Head of caudate nucleus (tissue), 42 donors: ENCODE measurements at places on chromosomes 6 and 20.
A peak's percentile ranks its signal among the peaks of the same experiment; 100 is the strongest.

DNA sequence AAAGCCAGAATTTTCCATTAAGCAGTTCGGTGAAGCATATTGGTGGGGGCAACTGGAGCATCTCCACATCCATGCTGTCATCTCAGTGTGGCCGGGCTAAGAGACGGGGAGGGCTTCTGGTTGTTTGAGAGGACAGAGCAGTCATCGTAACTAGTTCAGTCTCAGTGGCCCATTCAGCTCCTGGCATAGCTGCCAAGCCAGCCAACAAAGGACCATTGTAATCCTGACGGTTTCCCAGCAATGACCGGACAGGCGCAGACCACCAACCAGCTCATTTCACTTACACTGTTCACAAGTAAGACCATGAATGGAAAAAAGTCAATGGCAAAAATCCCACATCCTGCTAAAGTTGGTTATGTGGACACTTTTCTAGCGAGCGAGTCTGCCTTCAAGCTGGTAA is 14.9 kb upstream of the HDDC2 start:
- DNase-seq, result peak; percentile 76

GRCh38 chr6:10794239-10794638 is 44.1 kb downstream of the MAK start:
- DNase-seq, result no peak

DNA sequence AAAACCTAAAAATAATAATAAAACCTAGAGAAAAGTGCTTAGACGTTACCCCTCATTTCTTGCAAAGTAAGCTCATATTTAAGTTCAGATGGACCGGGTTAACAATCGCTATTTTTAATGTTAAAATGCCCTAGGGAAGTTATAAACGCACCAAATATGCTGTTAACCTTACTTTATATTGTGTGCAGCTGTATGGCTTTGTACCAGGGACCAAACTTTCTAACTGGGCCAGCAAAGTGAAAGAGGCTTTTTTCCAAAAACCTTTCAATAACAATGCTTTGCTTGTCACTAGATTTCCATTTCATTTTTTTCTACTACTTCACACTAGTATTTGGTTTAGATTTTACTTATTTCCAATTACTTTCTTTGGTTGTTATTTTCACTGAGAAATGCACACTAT is 248.5 kb downstream of the FOXC1 start:
- DNase-seq, result no peak

DNA sequence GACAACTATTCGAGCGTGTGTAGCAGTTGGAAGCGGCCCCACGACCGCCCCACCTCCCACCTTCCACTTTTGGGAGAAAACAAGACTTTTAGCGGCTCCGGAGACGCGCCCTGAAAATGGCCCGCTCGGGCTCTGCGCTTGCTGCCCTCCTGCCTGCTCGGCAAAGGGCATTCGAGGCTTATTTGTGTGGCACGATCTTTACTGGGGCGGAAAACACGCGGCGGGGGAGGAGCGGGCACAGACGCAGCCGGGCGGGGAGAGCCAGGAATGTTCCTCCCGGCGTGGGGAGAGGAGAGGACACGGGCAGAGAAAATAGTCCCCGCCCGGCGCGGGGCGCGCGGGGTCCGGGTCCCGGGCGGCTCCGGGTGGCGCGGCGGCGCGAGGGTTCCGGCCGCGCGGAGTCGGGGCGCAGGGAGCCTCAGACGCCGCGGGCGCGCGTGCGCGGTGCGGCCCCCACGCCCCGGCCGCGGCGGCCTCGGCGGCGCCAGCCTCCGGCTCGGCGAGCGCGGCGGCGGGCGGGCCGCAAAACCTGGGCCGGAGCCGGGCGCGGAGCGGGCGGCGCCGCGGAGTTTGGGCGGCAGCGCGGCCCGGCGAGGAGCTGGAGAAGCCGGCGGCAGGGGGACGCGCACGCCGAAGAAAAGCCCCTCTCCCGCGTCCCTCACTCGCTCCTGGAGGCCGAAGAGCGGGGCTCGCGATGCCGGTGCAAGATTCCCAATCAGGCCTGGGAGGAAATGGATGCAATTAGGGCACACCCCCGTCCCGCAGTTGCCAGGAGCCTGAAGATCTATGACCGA is 90.0 kb upstream of the ARID1B start:
- DNase-seq, result peak; percentile 86

DNA sequence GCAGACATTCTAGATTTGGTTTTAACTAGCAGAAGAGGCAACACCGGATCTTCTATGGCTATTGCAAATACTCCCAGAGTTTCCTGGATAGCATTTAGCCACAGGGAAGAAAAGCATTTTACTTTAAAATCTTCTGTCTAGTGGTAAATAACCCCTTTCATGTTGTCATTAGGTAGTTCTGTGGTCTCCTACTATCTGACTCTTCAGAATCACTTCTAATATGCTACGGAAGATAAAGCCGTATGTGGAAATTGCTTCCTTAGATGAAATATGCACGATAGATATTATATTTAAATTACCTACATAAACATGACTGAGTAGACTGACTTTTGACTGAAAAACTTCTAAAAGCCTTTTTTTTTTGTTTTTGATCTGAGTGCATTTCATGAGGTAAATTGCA is 759 bp downstream of the CRISP3 start:
- no peak for DNase-seq
